ENCODE measurements at places on chromosomes 12 and 14. TPM values are rescaled to one million over a fixed set of nuclear protein-coding genes. Genes with fewer than 3 reads are reported as not detected.

CLEC2A gene
- not detected for total RNA-seq

RNU4-1 gene
- 1,610 TPM for total RNA-seq

CLEC7A gene
- 7.7 TPM for total RNA-seq

MYBPC1 gene
- not detected for total RNA-seq

TMCC3 gene
- total RNA-seq: 29.3 TPM

A2M gene
- not detected for total RNA-seq

KRT79 gene
- total RNA-seq: not detected

CCDC196 gene
- total RNA-seq: not detected

DNA sequence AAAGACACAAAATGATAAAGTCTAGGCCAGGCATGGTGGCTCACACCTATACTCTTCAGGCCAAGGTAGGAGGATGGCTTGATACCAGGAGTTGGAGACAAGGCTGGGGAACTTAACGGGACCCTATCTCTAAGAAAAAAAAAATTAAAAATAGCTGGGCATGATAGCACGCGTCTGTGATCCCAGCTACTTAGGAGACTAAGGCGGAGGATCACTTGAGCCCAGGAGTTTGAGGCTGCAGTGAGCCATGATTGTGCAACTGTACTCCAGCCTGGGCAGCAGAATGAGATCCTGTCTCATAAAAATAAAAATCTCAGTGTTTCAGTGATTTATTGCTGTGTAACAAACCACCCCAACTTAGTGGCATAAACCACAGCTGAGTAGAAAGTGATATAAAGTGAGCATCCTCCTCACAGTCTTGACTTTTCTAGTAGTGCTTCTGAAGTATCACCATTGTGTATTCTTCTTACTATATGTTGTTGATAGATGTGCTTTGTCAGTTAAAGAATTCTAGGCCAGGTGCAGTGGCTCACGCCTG, 10.6 kb upstream of the ATF1 start:
- no peaks in the 10 kb centered on the region for H3K27me3 ChIP-seq
- no peaks in the 10 kb centered on the region for H3K4me1 ChIP-seq
- H3K4me3 ChIP-seq: no peak overlapping the region
- no peak for DNase-seq

DNA sequence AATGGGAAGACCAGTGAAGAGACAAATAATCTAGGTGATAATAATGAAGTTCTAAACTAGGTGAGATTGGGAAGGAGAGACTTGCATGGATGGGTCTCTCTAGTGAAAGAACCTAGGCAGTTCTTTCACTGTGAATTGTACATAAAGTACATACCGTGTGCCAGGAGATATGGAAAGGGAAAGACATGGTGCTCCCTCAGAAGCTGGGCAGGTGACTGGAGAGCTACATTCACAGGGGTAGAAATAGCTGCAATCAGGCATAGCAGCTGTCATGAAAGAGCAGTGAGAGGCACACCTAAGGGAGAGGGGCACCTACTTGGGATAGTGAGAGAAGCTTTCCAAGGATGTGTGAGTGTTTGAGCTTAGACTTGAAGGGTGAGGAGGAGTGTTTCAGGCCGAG, 9.3 kb downstream of the STK38L start:
- H3K36me3 ChIP-seq: no peaks in the 10 kb centered on the region
- no peaks in the 10 kb centered on the region for H3K4me1 ChIP-seq
- H3K4me3 ChIP-seq: no peak overlapping the region

DNA sequence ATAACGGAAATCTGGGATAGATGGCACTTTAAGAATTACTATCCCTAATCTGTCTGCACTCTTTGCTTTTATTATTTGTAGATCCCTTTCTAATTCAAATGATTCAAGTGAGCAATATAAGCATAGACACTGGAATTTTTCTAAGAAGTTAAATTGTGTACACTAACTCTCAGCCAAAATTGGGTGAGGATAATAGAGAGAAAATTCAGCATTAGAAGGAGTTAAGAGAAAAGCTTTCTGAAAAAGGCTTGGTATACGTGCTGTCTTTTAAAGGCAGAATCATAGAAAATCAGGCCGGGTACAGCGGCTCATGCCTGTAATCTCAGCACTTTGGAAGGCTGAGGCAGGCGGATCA, 57.1 kb upstream of the CRACR2A start:
- H3K4me3 ChIP-seq: no peak overlapping the region
- no peaks in the 10 kb centered on the region for H3K27me3 ChIP-seq
- no peak for DNase-seq
- H3K4me1 ChIP-seq: no peaks in the 10 kb centered on the region
- peaks cover 33% of the 10 kb centered on the region for H3K36me3 ChIP-seq
- no peak overlapping the region for H3K27ac ChIP-seq

- no peak for DNase-seq
- no peaks in the 10 kb centered on the region for H3K4me1 ChIP-seq
- H3K27ac ChIP-seq: no peak overlapping the region
- H3K27me3 ChIP-seq: no peaks in the 10 kb centered on the region
- no peak overlapping the region for H3K4me3 ChIP-seq
These were observed 145.6 kb downstream of the LRIG3 start for GRCh38 chr12:58774731-58775130.

DNA sequence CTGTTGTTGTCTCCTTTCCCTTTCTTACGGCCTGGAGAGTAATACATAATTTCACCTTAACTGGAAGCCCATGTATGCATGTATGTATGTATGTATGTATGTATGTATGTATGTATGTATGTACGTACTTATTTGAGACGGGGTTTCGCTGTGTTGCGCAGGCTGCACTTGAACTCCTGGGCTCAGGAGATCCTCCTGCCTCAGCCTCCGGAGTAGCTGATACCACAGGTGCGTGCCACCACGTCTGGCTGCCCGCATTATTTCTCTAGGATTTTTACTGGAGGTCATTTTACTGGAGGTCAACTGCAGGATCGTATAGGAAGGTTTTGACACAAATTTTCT, 644 bp upstream of the OS9 start:
- peaks cover 14% of the 10 kb centered on the region for H3K4me1 ChIP-seq
- H3K27me3 ChIP-seq: peaks cover 2% of the 10 kb centered on the region
- H3K27ac ChIP-seq: no peak overlapping the region
- H3K36me3 ChIP-seq: peaks cover 24% of the 10 kb centered on the region
- no peak for DNase-seq
- H3K4me3 ChIP-seq: no peak overlapping the region

- H3K27me3 ChIP-seq: no peaks in the 10 kb centered on the region
- H3K27ac ChIP-seq: peak overlapping the region; percentile 86
- no peaks in the 10 kb centered on the region for H3K36me3 ChIP-seq
- peak; percentile 38 for DNase-seq
- peaks cover 46% of the 10 kb centered on the region for H3K4me1 ChIP-seq
These were observed 471 bp downstream of the MTRFR start for GRCh38 chr12:123233505-123234308.

GRCh38 chr12:68630050-68630449, 19.4 kb downstream of the RAP1B start:
- H3K4me3 ChIP-seq: no peak overlapping the region
- DNase-seq: no peak
- peak overlapping the region; percentile 9 for H3K27ac ChIP-seq
- H3K36me3 ChIP-seq: peaks cover 25% of the 10 kb centered on the region

- H3K4me3 ChIP-seq: no peak overlapping the region
- H3K4me1 ChIP-seq: peaks cover 16% of the 10 kb centered on the region
- H3K27me3 ChIP-seq: no peaks in the 10 kb centered on the region
- DNase-seq: no peak
- no peak overlapping the region for H3K27ac ChIP-seq
These were observed 191.5 kb upstream of the BTG1 start for GRCh38 chr12:92337128-92337527.

DNA sequence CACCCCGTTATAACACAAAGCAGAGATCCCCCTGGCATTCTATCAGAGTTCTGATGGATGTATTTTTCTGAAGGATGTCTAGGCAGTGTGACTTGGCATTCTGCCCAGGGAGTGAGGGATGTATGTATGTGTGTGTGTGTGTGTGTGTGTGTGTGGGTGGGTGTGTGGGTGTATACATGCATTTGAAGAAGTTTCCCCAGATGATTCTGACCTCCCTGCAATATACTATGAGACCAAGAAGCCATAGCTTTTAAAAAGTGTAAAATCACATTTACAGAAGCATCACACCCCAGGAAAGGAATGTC, 59.7 kb upstream of the NAP1L1 start:
- DNase-seq: no peak
- H3K4me1 ChIP-seq: peaks cover 12% of the 10 kb centered on the region
- no peak overlapping the region for H3K27ac ChIP-seq
- no peak overlapping the region for H3K4me3 ChIP-seq
- no peaks in the 10 kb centered on the region for H3K27me3 ChIP-seq
- H3K36me3 ChIP-seq: no peaks in the 10 kb centered on the region

DNA sequence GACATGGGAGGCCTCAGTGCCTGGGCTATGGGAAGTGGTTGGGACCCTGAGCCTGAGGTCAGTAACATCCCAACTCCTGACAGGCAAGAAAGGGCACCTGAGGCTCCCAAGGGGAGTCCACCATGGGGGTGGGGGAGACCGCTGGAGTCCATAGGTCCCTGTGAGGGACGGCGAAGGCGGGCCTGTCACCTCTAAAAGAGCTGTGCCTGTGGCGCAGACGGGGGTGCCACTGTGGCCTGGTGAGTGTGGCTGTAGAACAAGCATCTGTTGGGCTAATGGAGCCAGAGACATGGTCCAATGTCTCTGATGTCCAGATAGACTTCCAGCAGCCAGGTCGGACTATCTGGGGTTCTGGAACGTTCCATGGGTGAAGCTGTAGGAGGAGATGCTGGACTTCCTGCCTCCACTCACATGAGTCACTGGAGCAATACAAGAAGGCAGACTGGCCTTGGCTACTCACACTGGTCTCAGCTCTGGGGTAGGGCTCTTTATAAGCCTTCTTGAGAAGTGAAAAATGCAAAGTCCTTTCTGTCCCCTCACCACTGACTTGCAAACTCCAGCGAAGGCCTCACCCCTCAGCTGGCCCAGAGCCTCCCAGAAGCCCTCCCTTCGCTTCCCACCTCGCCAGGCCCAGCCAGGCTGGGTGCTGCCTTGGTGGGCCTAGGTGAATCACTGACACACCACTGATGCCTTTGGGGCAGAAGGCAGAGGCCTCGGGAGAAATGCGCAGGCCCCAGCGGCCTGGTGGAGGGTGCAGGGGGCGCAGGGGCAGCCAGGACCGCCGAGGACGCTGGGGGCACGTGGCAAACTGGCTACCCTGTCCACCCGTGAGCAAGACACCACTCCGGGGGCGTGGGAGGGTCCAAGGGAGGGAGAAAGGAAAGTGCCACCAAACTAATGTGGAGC, 1.1 kb upstream of the TRAF3 start:
- no peaks in the 10 kb centered on the region for H3K36me3 ChIP-seq
- DNase-seq: peak; percentile 39
- peak overlapping the region; percentile 92 for H3K27ac ChIP-seq
- H3K4me1 ChIP-seq: peaks cover 34% of the 10 kb centered on the region
- no peaks in the 10 kb centered on the region for H3K27me3 ChIP-seq

GRCh38 chr14:101721111-101721510, 40.4 kb upstream of the PPP2R5C start:
- H3K36me3 ChIP-seq: no peaks in the 10 kb centered on the region
- peak overlapping the region; percentile 95 for H3K27ac ChIP-seq
- no peaks in the 10 kb centered on the region for H3K27me3 ChIP-seq
- DNase-seq: peak; percentile 46
- H3K4me1 ChIP-seq: peaks cover 76% of the 10 kb centered on the region

DNA sequence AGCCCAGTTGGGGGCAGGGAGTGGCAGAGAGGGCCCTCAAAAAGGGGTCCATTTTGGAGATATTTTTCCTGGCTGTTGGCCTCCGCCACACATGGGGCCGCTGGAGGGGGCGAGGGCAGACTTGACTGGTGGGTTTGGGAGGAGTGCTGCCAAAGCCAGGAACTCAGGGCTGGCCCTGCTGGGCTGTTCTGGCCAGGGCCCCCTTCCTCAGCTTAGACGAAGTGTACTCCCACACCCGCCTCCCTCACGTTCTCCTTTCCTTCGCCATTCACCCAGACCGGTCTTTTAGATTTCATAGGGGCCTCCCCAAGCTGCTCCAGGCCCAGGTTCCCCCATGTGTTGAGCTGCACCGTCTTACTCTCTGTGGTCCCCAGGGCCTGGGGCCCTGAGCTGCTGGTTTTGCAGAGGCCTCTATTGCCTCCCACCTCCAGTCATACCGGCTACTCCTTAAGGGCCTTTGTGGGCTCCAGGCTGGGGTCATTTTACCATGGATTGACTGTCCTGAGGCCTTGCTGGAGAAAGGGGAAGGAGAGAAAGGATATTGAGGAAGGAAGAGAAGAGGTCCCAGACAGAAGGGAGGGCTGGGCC, 1.3 kb downstream of the KRT7 start:
- H3K4me3 ChIP-seq: no peak overlapping the region
- H3K27me3 ChIP-seq: peaks cover 18% of the 10 kb centered on the region
- no peak for DNase-seq

- no peak for DNase-seq
- H3K4me1 ChIP-seq: no peaks in the 10 kb centered on the region
- no peak overlapping the region for H3K27ac ChIP-seq
- no peaks in the 10 kb centered on the region for H3K27me3 ChIP-seq
- H3K4me3 ChIP-seq: no peak overlapping the region
- H3K36me3 ChIP-seq: no peaks in the 10 kb centered on the region
These were observed 116.6 kb downstream of the SLC35F4 start for GRCh38 chr14:57749267-57749666.

- H3K4me3 ChIP-seq: no peak overlapping the region
- DNase-seq: no peak
- H3K4me1 ChIP-seq: no peaks in the 10 kb centered on the region
- H3K27ac ChIP-seq: no peak overlapping the region
- H3K27me3 ChIP-seq: no peaks in the 10 kb centered on the region
These were observed 26.9 kb downstream of the MDM1 start for GRCh38 chr12:68305278-68305677.

GRCh38 chr14:94217116-94217515, 43.0 kb downstream of the PPP4R4 start:
- no peaks in the 10 kb centered on the region for H3K27me3 ChIP-seq
- no peak for DNase-seq
- H3K36me3 ChIP-seq: no peaks in the 10 kb centered on the region

GRCh38 chr14:70683983-70684382, 42.3 kb downstream of the TTC9 start:
- no peak overlapping the region for H3K27ac ChIP-seq
- H3K27me3 ChIP-seq: no peaks in the 10 kb centered on the region

- H3K36me3 ChIP-seq: no peaks in the 10 kb centered on the region
- DNase-seq: no peak
- H3K27me3 ChIP-seq: no peaks in the 10 kb centered on the region
These were observed 183.8 kb upstream of the ARHGAP5 start for GRCh38 chr14:31893221-31893757.

GRCh38 chr12:47939009-47939601, 24.3 kb upstream of the TMEM106C start:
- H3K4me1 ChIP-seq: peaks cover 26% of the 10 kb centered on the region
- H3K27me3 ChIP-seq: peaks cover 29% of the 10 kb centered on the region
- no peaks in the 10 kb centered on the region for H3K36me3 ChIP-seq
- no peak overlapping the region for H3K4me3 ChIP-seq

GRCh38 chr12:27148373-27148772, 66.0 kb upstream of the C12orf71 start:
- H3K36me3 ChIP-seq: no peaks in the 10 kb centered on the region
- H3K4me1 ChIP-seq: peaks cover under 1% of the 10 kb centered on the region
- no peak overlapping the region for H3K4me3 ChIP-seq
- no peak for DNase-seq
- H3K27me3 ChIP-seq: no peaks in the 10 kb centered on the region

GRCh38 chr14:49623941-49624839, 3.6 kb downstream of the MGAT2 start:
- no peak overlapping the region for H3K4me3 ChIP-seq
- peaks cover 23% of the 10 kb centered on the region for H3K4me1 ChIP-seq
- peak overlapping the region; percentile 24 for H3K27ac ChIP-seq
- H3K36me3 ChIP-seq: peaks cover 6% of the 10 kb centered on the region
- DNase-seq: no peak

- DNase-seq: no peak
- H3K4me3 ChIP-seq: no peak overlapping the region
- peaks cover 4% of the 10 kb centered on the region for H3K4me1 ChIP-seq
- no peak overlapping the region for H3K27ac ChIP-seq
- no peaks in the 10 kb centered on the region for H3K27me3 ChIP-seq
These were observed 141.0 kb downstream of the ZFP36L1 start for GRCh38 chr14:68651652-68652432.
